CD4-positive, alpha-beta T cell treated with Interferon gamma for 1 hour (primary cell): ENCODE measurements at places on chromosomes 13 and 19.
A peak's percentile ranks its signal among the peaks of the same experiment; 100 is the strongest.

GRCh38 chr19:53086949-53087348 lies 16.3 kb downstream of the ZNF160 start:
- DNase-seq = no peak

GRCh38 chr13:72303941-72304746 lies 423.3 kb downstream of the MZT1 start:
- no peak for DNase-seq

GRCh38 chr19:38229585-38230073 lies 5.6 kb upstream of the DPF1 start:
- DNase-seq = peak; percentile 70

DNA sequence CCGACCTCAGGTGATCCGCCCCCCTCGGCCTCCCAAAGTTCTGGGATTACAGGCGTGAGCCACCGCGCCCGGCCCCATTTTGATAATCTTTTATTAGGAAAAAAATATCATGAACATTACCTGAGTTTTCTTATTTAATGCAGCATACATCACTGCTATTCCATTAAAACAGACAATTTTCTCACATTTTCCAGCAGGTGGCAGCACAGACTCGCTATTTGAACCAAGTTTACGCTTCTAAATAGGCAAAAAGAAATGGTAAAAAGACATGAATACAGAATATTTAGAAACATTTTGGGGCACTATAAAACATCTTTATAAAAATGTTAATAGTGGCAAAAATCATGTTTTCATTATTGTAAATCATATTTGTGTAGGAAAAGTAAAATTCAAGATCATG lies 903.1 kb downstream of the SLITRK6 start:
- DNase-seq = no peak

DNA sequence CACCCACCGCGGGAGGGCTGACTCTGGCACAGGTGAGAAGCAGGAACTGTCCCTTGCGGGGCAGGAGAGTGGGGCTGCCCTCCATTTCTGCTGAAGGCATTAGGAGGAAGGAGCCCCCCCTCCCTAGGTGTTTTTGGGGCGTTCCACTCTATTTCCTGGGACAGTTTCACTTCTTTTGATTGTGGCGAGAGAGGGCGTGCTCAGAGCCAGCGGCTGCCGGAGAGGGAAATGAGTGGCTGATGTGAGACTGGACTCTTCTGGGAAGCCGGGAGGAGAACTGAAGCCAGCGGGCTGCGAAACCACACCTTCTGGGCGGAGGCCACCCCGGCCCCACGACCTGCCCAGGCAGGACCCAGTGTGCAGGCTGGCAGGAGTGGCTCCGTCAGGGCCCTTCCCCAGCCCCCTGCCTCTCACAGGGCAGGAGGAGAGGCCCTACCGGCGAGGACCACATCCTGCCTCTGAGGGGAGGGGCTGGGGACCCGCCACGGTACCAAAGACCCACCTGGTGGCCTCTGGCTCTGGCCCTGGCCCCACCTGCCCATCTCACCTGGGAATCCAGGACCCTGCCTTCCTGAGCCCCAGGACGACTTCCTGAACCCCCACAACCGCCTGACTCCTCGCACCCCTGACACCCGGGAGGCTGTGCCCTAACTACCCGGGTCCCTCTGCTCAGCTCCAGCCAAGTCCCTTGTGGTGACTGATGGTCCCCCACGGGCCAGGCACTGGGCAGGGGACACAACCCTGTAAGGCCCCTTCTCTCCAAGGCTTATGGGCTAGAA lies 25.9 kb downstream of the MPND start:
- DNase-seq = peak; percentile 77

- no peak for DNase-seq
Observed at GRCh38 chr13:94322925-94323763, 156.3 kb downstream of the DCT start.

- no peak for DNase-seq
Observed at GRCh38 chr13:77530875-77531274, 4.6 kb upstream of the SCEL start.
